Renal pelvis (tissue), 12 donors: ENCODE measurements at places on chromosomes 12 and 14. TPM values are rescaled to one million over a fixed set of nuclear protein-coding genes. Genes with fewer than 3 reads are reported as not detected.

Gene UNC79
- polyA plus RNA-seq, result 0.67 TPM

DNA sequence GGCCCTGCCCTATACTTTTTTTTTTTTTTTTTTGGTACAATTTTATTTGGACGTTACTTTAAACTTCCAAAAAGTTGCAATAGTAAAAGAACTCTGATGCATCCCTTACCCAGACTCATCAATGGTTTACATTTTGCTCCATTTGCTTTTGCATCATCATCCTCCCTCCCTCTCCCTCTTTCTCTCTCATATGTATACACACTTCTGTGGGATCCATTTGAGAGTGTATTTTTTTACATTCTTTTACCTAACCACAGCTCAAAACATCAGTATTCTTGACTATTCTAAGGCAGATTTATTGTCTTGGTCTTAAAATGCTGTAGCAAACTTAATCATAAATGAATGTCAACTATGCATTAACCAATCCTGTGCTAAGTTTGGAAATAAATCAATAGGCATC lies 111.6 kb downstream of the PRICKLE1 start:
- no peak for DNase-seq

- DNase-seq, result no peak
Measured at GRCh38 chr12:116346741-116347140, 69.2 kb upstream of the MED13L start.

Gene TCTN2
- 33.8 TPM for polyA plus RNA-seq

Gene CHGA
- polyA plus RNA-seq, result 0.14 TPM

- DNase-seq, result no peak
Measured at GRCh38 chr12:51744235-51744634, 104.3 kb downstream of the FIGNL2 start.
